ENCODE measurements at places on chromosomes 7 and 10.

DNA sequence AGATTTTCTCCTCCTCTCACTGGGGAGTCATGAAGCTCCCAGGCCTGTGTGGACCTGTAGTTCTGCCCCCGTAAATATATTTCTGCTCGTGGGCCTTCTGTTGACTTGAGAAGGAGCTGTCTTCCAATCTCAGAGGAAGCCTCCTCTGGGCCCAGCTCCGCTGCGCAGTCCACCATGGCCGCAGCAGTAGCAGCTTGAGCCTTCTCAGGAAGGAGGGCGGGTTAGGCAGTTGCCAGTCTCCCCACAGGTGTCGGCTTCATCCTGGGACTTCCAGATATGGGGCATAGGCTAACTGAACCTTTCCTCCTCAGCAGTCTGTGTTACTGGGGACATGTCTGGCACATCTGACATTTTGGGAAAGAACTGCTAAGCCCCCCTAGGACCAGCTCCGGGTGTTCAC, 62.9 kb upstream of the TRIM8 start:
- DNase-seq: no peak

DNA sequence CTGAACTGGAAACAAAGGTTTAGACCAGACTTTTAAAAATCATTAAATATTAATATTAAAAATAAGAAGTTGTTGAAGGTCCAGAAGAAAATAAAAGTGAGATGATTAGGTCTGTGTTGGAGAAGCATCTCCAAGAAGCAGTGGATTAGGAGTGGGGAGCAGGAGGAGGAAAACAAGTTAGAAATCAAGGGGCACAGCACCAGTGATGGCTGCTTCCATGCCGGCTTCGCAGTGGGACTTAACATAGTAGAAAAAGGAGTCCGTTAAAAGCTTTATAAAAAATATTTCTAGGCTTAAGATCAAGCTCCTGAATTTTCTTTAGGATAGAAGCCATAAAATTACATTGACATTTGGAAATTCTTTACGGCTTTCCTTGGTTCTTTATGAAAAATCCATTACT, 95.8 kb downstream of the CDC14C start:
- no peak for DNase-seq

DNA sequence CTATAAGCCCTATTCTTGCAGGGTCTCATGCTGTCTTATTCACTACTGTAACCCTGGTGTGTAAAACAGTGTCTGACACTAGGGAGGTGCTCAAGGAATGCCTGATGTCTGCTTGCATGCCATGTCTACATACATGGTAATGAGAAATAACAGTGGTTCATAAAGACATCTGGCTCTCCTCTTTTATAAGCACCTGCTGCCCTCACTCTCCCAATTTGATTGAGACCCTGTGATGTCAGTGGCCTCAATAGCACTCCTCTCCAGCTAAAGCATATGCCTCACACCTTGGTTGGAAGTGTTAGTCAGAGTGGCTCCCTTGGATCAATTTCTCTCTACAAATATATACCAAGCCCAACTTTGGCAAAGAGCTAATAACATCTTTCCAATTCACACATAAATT, 30.6 kb downstream of the ANK3 start:
- no peak for DNase-seq

- DNase-seq: peak; percentile 70
Observed at GRCh38 chr10:44932517-44933450, 21.6 kb downstream of the TMEM72 start.

DNA sequence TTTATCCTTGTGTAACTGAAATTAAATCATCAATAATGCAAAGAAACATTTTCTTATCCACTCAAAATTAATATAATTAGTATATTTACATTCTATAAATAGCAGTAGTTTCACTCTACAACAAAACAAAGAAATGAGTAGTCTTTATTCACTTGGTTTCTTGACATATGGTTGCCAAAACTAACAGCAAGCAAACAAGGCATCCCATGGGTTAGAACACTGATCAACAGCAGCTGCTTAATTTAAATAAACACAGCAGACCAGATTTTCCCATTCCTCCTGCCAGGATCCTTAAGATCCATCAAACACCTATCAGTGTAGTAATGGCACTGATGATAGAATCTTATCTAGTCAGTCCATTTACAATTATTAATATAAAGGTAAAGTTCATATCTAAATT, 22.1 kb downstream of the NCAPG2 start:
- no peak for DNase-seq

GRCh38 chr10:24382045-24382444, 173.1 kb downstream of the KIAA1217 start:
- no peak for DNase-seq

DNA sequence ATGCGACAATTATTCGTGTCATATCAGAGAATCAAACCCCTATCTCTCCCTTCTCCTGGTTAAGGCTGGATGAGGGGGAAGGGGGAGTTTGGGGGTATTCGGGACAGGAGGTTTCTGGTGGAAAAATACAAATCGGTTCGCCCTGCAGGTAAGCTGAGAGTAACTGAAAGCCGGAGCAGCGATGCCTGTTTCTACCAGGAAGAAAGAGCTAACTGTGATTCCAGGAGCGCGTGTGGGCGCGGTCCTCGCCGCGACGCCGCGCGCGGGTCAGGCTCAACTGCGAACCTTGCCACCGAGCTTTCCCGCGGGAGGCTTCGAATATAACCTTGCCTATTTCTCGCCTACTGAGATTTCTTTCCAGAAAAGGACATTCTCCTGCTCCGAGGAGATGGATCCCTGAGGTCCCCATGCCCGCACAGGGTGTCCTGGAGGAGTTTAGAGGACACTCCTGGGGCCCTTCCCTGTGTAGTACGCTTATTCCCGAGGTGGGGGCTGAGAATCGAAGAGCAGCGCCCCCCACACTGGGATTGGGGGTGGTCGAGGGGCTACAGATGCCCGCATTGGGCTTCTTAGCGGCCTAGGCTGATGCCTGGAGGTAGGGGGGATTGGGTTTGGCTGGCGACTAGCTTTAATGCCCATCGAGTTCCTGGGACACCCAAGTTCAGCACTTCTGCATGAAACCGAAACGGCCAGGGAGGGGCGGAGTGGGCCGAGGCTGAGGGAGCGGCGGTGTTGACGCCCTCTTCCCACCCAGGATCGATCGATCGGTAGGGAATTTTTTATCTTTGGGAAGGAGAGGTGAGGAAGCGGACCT, 13.0 kb upstream of the DLX6 start:
- no peak for DNase-seq

- DNase-seq: no peak
Observed at GRCh38 chr10:115947104-115947503, 325.9 kb downstream of the GFRA1 start.

- no peak for DNase-seq
Observed at GRCh38 chr7:81457852-81458522, 311.9 kb downstream of the HGF start.
